ENCODE measurements at places on chromosomes 7 and 10. TPM values are rescaled to one million over a fixed set of nuclear protein-coding genes. Genes with fewer than 3 reads are reported as not detected.

GRCh38 chr7:125074141-125074540, 144.5 kb upstream of the POT1 start:
- no peaks in the 10 kb centered on the region for H3K36me3 ChIP-seq
- no peak overlapping the region for H3K27ac ChIP-seq
- H3K27me3 ChIP-seq: no peaks in the 10 kb centered on the region

GRCh38 chr10:60148266-60148840, 241.3 kb downstream of the ANK3 start:
- DNase-seq: peak; percentile 82
- peaks cover 12% of the 10 kb centered on the region for H3K4me1 ChIP-seq
- no peak overlapping the region for H3K4me3 ChIP-seq

- DNase-seq: no peak
- H3K36me3 ChIP-seq: no peaks in the 10 kb centered on the region
- no peak overlapping the region for H3K4me3 ChIP-seq
- H3K27ac ChIP-seq: no peak overlapping the region
These were observed 337.6 kb downstream of the CCSER2 start for GRCh38 chr10:84665883-84666463.

- H3K36me3 ChIP-seq: no peaks in the 10 kb centered on the region
- H3K4me3 ChIP-seq: no peak overlapping the region
- no peak overlapping the region for H3K27ac ChIP-seq
- peaks cover 20% of the 10 kb centered on the region for H3K4me1 ChIP-seq
- peak; percentile 14 for DNase-seq
- no peaks in the 10 kb centered on the region for H3K27me3 ChIP-seq
These were observed 37.4 kb upstream of the DUSP5 start for GRCh38 chr10:110460111-110460809.

DNA sequence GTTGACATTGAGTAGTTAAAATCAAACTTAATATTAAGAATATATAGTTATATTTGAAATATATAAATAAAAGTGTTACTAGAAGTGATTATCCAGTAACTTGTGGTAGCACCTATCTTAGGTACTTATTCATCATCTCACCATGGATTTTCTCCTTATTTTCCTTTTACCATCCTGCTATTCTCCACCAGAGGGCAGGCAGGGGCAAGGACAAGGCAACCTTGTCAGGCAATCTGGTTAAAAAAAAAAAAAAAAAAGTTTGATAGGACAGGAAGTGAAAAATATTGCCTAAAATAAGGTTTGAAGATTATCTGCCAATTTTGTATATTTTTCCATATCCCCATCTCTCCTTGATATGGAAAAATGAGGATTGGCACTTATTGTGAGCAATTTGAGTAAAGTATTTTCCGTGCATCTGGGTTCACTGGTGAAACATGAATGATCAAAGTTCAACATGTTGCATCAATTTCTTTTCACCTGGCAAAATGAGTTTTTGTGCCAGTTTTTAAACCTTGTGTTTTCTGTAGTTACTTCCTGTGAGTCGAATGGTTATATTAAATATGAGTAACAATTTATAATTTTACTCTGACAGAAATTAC, 256.7 kb downstream of the AGMO start:
- peak; percentile 10 for DNase-seq
- no peak overlapping the region for H3K4me3 ChIP-seq
- H3K36me3 ChIP-seq: no peaks in the 10 kb centered on the region

GRCh38 chr7:80505900-80506500, 5.9 kb downstream of the GNAT3 start:
- no peak overlapping the region for H3K27ac ChIP-seq
- no peak for DNase-seq
- H3K4me3 ChIP-seq: no peak overlapping the region
- H3K27me3 ChIP-seq: no peaks in the 10 kb centered on the region

DNA sequence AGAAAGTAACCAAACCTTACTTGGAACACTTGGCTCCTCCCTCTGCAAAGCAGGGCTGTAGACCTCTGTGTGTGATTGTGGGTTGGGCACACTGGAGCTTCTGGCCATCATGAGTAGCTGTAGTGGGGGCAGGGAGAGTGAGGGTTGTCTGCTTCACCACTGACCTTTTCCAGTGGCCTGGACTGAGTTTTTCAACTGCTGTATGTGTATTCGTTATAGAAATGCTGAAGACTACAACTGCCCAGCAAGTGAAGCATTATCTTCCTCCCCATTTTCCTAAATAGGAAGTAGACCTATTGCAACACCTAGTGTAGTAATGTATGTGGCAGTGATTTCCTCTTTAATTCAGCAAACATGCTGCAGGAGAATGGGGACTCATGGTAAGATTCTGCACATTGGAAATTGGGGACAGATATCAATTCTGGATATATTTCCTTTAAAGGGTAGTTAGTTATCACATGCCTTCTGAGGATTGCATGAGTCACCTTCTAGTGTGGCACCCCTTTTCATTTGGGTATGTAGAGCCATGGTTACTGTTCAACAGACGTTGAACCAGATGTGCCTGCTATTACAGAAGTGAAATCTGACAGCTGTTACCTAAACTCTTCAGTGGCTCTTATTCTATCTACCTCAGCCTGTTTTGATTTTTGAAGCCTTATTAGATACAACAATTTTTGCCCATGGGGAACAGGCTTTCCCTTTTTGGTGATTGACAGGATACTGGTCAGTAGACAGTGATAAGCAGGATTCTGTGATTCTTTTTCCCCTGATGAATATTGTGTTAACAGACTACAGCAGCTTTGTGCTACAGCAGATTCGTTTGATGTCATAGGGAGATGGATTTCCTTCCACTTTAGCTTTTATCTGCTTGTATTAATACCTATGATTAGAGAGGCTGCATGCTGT, 130.9 kb downstream of the SND1 start:
- H3K36me3 ChIP-seq: no peaks in the 10 kb centered on the region
- DNase-seq: peak; percentile 24
- H3K27me3 ChIP-seq: no peaks in the 10 kb centered on the region
- H3K4me1 ChIP-seq: peaks cover 12% of the 10 kb centered on the region
- no peak overlapping the region for H3K4me3 ChIP-seq
- H3K27ac ChIP-seq: no peak overlapping the region

DNA sequence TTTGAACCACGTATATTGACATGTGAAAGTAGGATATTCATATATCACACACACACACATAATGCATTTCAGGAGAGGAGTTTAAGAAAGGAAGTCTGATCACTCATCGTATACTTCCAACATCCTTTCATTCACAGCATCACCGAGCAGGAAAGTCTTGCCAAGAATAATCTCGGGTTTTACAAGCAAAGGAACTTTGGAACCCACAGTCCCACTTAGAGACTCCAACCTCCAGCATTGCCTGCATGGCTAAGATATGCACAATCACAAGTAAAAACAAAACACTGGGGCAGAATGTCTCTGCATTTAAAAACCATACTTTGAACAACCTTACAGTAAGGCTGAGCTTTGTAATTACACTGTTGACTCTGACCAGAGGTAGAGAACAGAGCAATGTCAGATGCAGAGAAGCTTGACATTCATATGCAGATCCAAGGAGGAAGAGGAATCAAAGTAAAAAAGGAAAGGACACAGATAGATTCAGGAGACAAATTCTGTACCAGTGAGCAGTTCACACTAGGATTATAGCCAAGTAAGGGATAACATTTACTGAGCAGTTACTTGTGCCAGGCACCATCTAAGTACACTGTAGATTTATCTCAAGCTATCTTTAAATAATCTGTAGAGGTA, 14.8 kb downstream of the THSD7A start:
- no peak overlapping the region for H3K27ac ChIP-seq
- no peak overlapping the region for H3K4me3 ChIP-seq
- DNase-seq: peak; percentile 47
- H3K27me3 ChIP-seq: no peaks in the 10 kb centered on the region
- H3K36me3 ChIP-seq: no peaks in the 10 kb centered on the region

DNA sequence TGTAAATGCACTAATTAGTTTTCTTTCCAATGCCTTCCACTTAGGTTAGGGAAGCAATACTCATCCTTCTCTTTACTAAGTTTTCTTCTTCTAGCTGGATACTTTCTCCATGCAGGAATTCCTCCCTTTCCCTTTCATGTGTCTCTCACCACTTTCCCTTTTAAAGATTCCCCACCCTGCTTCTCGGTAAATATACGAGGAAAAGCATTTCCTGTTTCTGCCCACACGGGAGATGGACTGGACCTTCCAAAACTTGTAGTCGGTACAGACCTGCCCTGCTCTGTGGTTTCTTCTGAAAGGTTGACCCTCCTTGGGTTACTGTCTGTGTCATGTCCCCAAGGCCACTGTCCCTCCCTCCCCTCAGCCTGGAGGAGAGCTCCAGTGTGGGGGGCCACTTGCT, 58.9 kb upstream of the LYZL2 start:
- DNase-seq: no peak
- no peaks in the 10 kb centered on the region for H3K27me3 ChIP-seq
- H3K4me3 ChIP-seq: no peak overlapping the region
- H3K4me1 ChIP-seq: no peaks in the 10 kb centered on the region
- no peak overlapping the region for H3K27ac ChIP-seq

The EMX2 gene
- total RNA-seq: not detected
